ENCODE measurements at places on chromosomes 4 and X.

- DNase-seq = no peak
These were observed 36.1 kb downstream of the PHOX2B start for GRCh38 chr4:41712425-41712824.

GRCh38 chr4:152962150-152962549 lies 26.0 kb downstream of the FHDC1 start:
- no peak for DNase-seq

GRCh38 chrX:20498851-20499635 lies 232.3 kb upstream of the RPS6KA3 start:
- DNase-seq = no peak

DNA sequence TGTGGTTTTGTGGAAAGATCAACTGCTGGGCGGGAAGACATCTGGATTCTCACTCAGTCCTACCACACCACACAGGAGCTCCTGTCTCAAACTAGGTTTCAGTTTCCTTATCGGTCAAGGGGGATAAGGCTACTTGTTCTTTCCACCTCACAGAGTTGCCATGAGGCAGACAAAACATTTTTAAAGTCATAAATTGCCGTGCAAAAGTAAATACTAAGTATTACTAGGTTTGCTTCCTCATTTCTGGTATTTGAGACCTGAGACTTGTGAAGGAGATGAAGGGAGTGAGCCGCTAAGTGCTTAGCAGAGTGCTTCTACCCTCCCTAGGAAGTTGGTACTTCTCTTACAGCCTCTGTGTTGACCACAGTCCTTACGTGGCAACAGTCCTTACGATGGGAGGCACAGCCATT lies 1.5 kb downstream of the LAP3 start:
- no peak for DNase-seq

Data from renal cortex interstitium (tissue), 15 donors.